GM23248 (cell line): ENCODE measurements at places on chromosomes 4 and X. TPM values are rescaled to one million over a fixed set of nuclear protein-coding genes. Genes with fewer than 3 reads are reported as not detected.
A peak's percentile ranks its signal among the peaks of the same experiment; 100 is the strongest.

- DNase-seq: peak; percentile 74
Observed at GRCh38 chr4:86957215-86957614, 22.4 kb downstream of the AFF1 start.

DNA sequence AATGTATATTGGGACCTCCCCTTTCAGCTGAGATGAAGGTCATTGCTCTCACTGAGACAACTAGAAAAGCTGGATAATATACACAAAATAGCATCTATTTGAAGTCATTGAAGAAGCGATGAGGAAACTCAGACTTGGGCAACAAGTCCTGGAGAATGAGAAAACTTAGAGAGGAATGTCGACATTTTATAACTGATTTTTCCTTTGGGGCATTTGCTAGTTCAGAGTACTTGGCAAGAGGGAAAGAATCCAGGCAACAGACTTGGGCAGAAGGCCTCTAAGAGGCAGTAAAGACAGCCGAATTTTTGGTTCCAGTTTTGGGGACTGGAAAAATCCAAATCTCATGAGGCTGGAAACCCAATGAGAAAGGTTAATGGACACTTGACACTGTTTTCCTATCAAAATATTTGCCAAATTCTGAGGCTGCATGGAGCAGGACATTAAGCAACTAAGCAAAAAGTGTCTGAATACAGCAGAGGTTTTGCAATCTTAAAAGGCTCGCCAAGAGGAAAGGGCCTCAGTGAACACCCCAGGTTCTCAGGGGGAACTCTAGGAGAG lies 21.0 kb upstream of the ANXA5 start:
- peak; percentile 73 for DNase-seq

Gene SPARCL1
- total RNA-seq: not detected in 2 replicates

Gene TRIML2
- total RNA-seq: not detected in 2 replicates

DNA sequence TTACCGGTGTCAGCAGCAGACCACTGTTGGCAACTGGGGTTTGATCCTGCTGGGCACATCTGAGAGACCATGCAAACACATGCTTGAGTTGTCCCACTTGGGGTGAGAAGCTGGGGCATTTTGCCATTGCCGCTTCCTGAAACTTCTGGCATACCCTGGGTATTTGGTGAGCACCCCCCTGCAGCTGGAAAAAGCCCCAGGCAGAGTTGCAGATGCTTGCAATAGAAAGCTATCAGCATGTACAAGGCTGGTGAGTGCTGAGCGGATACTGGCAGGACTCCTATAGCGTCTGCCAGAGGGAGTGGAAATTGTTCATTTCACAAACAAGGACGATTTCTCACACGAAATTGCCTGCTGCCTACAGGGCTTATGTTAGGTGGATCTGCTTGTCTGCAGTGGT lies 32.3 kb downstream of the SUPT20HL1 start:
- DNase-seq: peak; percentile 28

DNA sequence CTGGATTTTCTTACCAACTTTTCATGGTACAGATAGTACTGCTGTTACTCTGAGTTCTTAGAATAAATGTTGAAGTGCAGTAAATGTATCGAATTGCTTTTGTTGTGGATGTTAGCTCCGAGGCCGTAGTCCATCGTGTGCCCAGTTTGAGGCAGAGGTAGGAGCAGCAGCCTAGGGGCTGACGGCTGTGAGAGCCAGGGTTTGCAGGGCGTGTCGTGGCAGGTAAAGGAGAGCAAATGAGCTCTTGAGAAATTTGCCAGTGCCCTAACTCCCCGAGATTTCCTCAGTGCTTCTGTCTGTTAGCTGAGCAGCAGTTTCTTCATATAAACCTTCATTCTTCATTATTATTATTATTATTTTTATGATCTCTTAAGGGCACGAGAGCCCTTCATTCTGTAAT lies 21.6 kb downstream of the PRIMPOL start:
- DNase-seq: no peak

Gene SLC10A4
- total RNA-seq: not detected in 2 replicates

DNA sequence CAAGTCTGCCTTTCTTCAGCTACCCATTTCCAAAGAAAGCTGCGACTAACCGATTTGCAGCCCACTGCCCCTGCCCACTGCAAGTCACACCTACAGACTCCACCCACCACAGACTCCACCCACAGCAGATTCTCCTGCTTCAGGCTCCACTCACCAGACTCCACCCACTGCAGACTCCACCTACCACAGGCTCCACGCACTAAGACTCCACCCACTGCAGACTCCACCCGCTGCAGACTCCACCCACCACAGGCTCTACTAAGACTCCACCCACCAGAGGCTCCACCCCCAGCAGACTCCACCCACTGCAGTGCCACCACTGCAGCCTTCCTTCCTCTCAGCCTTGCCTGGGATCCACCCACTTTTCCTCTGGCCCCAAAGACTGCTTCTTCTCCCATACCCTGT lies 41.3 kb downstream of the ABLIM2 start:
- peak; percentile 56 for DNase-seq

DNA sequence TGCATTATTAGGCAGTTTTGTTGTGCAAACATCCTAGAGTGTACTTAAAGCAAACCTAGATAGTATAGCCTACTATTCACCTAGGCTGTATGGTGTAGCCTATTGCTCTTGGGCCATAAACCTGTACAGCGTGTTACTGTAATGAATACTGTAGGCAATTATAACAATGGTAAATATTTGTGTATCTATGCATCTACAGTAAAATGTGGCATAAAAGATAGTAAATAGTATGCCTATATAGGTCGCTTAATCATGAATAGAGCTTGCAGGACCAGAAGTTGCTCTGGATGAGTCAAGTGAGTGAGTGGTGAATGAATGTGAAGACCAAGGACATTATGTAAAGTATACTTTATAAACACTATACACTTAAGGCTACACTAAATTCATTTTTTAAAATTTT lies 16.6 kb downstream of the USO1 start:
- peak; percentile 17 for DNase-seq
